ENCODE measurements at places on chromosomes 4 and X.

DNA sequence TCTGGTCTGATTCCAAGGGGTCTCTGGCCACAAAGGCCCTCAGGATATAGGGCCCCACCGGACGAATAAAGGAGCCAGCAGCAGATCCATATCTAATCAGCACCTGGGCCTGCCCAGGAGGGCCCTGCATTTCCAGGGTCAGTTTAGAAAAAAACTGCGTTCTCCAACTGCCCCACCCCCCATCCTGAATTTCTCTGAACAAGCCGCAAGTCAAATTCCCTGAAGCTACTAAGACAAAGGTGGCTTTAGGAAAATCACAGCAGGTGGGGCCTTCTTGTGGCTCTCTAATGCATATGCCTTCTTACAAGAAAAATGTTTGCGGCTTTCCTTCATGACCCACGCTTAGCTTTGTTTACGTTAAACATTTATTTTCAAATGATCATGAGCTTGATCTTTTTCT is 76.6 kb downstream of the MBNL3 start:
- no peak for DNase-seq

- DNase-seq = no peak
Measured at GRCh38 chr4:73258436-73258685, 237 bp downstream of the ANKRD17 start.

DNA sequence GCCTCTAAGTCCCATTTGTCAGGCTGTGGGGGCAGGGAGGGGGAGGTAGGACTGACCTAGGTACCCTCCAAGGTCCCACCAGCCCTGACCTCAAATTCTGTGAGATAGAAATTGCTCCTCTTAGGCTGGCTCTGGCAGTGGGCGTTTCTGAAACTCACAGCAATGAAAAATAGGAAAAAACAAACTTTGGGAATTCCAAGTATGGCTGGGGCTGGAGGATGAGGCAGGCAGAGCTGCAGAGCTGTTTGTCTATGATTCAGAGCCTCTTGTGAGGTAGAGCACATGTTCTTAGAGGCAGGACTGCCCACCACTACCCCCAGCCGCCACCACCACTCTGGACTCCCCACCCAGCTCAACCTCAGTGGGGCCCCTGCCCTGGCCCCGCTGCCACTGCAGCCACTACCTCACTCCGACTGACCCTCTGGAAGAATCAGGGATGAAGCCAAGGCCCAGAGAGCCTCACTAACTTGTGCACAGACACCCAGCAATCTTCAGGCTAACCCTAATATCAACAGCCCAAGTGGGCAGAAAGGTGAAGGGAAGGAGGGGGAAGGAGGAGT is 98.2 kb downstream of the PJA1 start:
- peak; percentile 37 for DNase-seq

DNA sequence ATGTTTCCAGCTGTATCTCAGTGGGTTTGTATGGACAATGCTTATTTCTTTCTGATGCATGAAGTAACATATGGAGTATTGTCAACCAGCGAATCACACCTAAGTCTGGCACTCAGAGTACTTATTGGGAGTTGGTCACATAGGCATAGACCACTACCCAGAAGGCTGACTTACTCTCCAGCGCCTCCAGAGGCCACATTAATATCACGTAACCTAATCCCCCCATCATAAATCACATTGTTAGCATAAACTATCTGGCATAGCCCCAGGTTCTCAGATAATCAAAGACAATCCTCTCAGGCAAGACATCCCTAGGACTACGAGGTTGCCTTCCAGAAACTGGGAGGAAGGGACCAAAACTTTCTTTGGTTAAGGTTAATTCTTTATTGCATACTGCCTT is 560.5 kb upstream of the PABPC4L start:
- DNase-seq = no peak

- DNase-seq = no peak
Measured at GRCh38 chrX:16786791-16787735, 797 bp downstream of the TXLNG start.

- DNase-seq = peak; percentile 52
Measured at GRCh38 chr4:113423631-113424030, 337.9 kb downstream of the CAMK2D start.

- DNase-seq = no peak
Measured at GRCh38 chr4:26311633-26312032, 9.2 kb upstream of the RBPJ start.

GRCh38 chr4:135325264-135325663 is 1123.7 kb upstream of the PABPC4L start:
- DNase-seq = no peak

GRCh38 chr4:69656653-69657158 is 3.7 kb upstream of the UGT2A1 start:
- no peak for DNase-seq

- no peak for DNase-seq
Measured at GRCh38 chr4:60562334-60562733, 637.8 kb upstream of the ADGRL3 start.

- no peak for DNase-seq
Measured at GRCh38 chr4:166386491-166387360, 513.7 kb downstream of the TLL1 start.

DNA sequence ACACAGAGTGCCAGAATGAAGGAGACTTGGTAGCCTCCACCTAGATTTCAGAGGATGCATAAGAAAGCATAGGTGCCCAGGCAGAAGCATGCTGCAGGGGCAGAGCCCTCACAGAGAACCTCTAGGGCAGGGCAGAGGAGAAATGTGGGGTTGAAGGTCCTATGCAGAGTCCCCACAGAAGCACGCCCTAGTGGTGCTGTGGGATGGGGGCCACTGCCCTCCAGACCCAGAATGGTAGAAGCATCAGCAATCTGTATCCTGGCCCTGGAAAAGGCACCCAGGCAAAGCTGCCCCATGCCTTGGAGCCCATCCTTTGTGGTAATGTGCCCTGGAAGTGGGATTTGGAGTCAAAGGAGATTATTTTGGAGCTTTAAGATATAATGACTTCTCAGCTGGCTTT is 992.9 kb upstream of the PABPC4L start:
- no peak for DNase-seq

GRCh38 chrX:20452487-20452886 is 185.8 kb upstream of the RPS6KA3 start:
- DNase-seq = no peak

DNA sequence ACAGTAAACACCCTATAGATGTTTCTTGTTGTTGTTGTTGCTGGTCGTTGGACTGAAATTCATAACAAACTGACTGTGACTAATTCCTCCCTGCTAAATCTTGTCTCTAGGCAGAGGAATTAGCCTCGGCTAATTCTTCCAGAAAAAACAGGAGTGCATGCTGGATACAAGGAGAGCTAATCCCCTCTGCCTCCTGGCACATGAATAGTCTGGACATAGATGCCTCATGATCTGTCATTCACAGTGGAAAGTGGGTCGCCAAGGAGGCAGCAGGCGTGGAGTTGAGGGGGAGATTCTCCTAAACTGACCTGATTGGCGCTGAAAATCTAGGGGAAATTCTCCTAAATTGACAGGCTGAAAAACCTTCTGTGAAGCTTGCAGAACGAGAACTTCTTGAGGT is 220.1 kb downstream of the DCTD start:
- no peak for DNase-seq

DNA sequence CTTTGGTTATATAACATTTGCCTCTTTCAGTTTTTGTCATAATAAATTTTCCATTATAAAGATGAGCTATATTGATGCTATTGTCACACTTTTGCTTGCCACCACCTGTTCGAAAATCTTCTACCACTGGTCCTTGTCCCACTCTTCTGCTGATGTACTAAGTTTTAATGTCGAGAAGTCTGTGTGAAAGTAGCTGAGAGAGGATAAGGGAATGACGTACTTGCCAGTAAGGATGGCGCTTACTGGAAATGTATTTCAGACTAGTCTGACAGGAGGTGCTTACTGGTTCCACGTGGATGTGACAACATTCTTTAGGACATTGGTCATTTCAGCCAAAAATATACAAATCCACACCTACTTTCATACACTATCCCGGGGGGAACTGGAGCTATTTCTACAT is 132.7 kb upstream of the NR3C2 start:
- no peak for DNase-seq

DNA sequence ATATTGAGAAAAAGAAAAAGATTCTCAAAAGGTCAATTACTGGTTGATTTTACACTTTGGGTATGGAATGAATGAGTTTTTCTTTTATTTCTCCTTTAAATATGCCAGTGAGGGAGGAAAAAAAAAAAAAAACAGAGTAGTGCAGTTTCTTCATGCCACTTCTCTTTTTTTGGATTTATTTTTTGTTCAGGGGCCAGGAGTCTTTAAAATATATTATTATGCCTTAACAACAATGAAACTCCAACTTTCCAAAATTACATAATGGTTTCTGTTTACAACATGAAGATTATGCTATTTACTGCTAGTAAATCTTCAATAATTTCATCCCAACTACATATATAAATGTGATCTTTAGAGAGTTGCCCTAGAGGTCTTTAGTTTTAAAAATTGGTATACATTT is 31.9 kb downstream of the DTHD1 start:
- no peak for DNase-seq

- peak; percentile 49 for DNase-seq
Measured at GRCh38 chrX:70301716-70302115, 11.8 kb downstream of the KIF4A start.

GRCh38 chrX:9339603-9340491 is 125.0 kb upstream of the TBL1X start:
- no peak for DNase-seq

DNA sequence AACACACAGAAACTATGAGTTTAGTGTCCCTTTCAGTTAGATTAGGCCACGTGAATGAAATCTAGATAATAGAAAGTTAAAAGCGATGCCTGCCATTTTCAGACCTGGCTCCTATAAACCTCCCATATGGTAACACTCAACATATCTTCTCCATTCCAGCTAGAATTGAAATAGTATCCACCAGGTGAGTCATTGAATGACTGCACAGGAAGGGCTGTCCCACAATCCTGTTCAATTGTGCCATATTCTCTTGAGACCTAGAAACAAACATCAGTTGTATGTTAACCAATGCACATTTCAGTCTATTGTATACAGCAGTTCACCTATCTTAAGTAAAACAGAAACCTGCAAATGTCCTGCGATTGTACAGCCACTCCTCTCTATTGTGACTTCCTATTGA is 659.3 kb upstream of the SLIT2 start:
- DNase-seq = no peak

DNA sequence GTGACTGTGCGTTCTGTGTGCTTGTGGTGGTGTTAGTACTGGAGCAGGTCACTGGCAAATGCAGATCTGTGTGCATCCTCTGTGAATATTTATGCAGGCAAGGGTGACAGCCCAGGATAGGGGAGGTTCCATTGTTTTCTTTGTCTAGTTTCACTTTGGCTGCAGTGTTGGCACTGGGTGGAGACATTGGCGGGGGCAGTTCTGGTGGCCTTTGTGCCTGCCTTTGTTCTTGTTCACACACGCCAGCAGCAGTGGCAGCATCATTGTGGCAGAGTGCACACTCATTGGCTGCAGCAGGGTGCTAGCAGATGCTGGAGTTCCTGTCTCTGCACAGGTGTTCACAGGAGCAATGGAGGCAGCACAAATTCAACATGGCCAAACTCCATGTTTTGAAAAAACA is 495.3 kb downstream of the UBE2NL start:
- no peak for DNase-seq

GRCh38 chr4:181264893-181265292 is 978.3 kb upstream of the TENM3 start:
- DNase-seq = no peak

DNA sequence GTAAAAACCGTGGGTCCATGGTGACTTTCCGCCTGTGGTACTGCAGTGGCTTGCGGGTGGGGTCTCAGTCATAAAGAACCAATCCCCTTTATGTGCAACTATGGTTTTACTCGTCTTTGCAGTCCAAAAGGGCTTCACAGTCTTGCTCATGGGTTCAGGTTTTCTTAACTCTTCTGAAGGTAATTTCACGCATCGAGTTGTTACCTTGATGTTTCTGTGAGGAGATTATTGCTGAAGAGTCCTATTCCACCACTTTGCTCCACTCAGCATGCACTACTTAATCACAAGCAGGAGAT is 41.5 kb downstream of the F8 start:
- no peak for DNase-seq

- DNase-seq = peak; percentile 41
Measured at GRCh38 chr4:10608501-10609219, 75.9 kb downstream of the CLNK start.

- DNase-seq = no peak
Measured at GRCh38 chr4:162770761-162771490, 395.8 kb downstream of the NAF1 start.

GRCh38 chrX:136754651-136755050 is 26.1 kb downstream of the ARHGEF6 start:
- DNase-seq = peak; percentile 56

GRCh38 chr4:89254847-89255246 is 52.8 kb downstream of the GPRIN3 start:
- DNase-seq = no peak

- peak; percentile 86 for DNase-seq
Measured at GRCh38 chr4:76449362-76449767, 14.3 kb downstream of the SHROOM3 start.

DNA sequence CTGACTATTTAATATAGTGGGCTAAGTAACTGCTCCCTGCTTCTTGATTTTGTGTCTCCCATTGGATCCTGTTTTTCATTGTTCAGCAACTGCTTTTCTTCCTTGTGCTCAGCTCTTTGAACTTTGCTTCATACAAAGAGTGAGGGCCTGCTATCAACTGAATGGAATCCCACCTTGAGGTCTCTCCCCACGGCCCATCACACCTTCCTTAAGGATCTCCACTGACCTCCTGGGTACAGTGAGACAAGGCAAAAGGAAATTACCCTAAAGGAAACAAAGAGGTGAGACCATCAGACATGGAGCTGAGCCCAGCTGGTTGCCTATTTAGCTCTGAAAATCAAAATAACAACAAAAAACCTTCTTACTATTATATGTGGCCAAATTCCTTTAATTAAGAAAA is 91.3 kb upstream of the RPL34 start:
- DNase-seq = no peak

- DNase-seq = peak; percentile 51
Measured at GRCh38 chr4:156677131-156677531, 294.5 kb downstream of the PDGFC start.

GRCh38 chrX:119692191-119693039 is 553 bp downstream of the SEPTIN6 start:
- DNase-seq = peak; percentile 23

DNA sequence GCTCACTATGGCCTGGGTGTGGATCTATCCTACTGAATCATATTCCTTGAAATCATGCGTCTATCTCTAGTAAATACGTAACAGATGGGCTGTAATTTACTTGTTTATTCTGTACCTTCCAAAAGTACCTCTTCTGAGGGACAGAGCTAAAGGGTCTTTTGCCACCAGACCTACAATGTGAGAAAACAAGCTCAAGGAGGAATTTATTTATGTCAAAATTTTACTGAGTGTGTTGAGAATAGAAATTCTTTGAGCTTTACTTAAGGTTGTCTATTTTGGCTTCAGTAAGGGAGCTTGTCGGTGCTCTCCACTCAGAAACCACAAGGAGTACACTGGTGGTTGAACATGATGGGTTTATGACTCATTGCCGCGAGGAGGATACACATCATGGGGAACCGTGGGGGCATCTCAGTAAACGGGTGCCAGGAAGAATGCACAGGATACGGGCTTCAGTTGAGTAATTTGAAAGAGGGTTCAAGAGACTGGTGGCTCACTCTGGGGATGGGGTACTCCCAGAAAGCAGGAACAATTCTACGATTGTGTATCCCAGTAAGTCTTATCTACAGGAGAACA is 3.0 kb downstream of the ANK2 start:
- peak; percentile 86 for DNase-seq

- DNase-seq = no peak
Measured at GRCh38 chr4:102524691-102525090, 23.5 kb downstream of the NFKB1 start.

- no peak for DNase-seq
Measured at GRCh38 chrX:145549496-145549895, 268.1 kb upstream of the SLITRK2 start.

Data from astrocyte (in vitro differentiated cells and primary cell).